ENCODE measurements at places on chromosomes 3 and 15.
A peak's percentile ranks its signal among the peaks of the same experiment; 100 is the strongest.

GRCh38 chr15:60379525-60380274, 18.1 kb downstream of the ANXA2 start:
- DNase-seq: no peak

- no peak for DNase-seq
Measured at GRCh38 chr15:83653639-83654378, at the start of gene ADAMTSL3. TSS of gene ADAMTSL3 (plus strand) at chr15:83654123. CDS start at chr15:83655762, 1,639 bp downstream.

DNA sequence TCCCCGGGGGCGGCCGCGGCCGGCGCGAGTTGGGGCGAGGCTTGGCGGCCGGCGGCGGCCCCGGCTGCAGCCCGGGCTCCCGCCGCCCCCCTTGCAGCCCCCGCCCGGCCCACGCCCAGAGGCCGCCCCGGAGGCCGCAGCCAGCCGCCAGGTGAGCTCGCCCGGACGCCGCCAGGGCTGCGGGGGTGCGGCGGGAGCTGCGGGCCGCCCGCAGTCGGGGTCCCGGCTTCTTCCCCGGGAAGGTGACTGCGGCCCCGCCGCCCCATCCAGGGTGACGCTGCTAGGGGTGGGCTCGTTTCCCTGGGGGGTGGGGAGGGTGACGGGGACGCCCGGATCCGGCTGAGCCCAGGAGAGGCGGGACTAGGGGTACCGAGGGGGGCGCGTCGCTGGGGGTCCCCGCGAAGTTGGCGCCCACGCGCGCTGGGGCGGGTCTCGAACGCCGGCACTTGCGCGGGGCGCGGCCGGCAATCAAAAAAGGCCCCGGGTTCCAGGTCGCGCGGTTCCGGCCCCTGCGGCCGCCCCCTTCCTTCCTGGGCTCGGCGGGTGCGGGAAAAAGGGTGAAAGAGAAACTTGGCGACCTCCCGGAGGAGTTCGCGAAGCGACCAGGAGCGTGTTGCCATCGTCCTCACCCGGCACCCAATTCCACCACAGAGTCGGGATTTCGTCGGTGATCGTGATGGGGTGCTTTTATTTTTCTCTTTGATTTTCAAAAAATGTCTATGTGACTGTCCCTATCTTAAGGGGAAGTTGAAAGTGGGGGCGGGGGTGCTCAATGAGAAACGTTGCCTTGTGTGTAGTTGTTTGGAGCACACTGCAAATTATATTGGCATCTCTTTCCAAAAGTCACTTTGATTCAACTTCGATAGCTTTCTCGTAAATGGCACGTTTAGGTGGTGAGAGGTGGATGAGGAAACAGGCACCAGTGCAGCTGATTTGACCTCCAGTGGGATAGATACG, 619 bp downstream of the ATXN7 start:
- DNase-seq: peak; percentile 12

GRCh38 chr3:5260992-5261501, 73.5 kb downstream of the EDEM1 start:
- DNase-seq: no peak

DNA sequence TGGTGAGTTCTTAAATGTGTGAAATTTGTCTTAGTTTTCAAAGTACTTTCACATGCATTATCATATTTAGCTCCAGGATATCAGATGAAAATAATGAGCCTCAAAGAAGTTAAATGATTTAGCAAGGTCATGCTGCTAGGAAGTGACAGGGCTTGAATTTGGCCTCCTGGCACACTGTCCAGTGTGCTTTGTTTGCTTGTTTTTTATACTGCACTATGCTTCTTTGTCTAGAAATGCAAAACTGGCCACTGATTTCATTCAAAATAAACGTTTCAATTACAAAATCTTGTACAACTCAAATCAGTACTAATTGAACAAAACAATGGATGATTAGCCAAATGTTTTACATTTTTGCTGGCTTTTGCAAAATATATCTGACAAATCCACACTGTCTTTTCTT, 583.3 kb upstream of the CBLB start:
- DNase-seq: no peak

DNA sequence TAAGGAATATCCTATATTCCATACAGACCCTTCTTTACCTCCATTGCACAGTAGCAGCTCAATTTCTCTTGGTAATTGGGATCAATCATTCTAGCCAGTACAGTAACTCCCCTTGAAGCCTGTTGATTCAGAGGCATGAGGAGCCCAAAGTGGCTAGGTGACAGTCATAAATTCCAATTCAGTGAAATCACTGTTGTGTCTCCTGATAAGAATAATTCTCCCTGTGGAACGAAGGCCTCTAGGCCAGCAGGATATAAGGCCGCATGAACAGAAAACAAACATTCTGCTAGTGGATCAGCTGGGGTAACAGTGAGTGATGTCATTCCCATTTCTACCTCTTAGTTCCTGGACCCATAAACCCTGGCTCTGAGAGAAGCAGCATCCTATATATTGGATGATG, 696.3 kb downstream of the NR2F2 start:
- DNase-seq: no peak

DNA sequence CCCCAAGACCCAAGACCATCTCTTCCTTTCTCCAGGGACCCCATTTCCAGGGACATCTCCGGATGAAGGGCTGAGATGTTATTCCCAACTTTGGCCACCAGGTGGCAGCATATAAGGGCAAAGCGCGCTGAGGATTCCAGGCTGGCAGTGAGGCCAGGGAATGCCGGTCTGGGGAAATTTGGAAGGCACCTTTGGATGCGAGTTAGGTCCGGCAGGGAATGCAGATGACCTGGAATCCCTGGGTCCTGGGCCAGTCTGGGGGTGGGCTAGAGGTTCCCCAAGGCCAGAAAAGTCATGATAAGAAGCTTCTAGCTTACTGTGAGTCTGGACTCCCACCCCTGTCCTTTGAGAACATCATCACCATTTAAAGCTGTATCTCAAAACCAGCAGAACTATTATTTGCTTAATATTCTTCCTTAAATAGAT, 1.6 kb upstream of the CHST13 start:
- DNase-seq: peak; percentile 16

GRCh38 chr3:159785273-159785708, 203.3 kb upstream of the IL12A start:
- DNase-seq: no peak

GRCh38 chr15:78840661-78841375, 29.6 kb upstream of the ADAMTS7 start:
- no peak for DNase-seq

Data from stimulated activated CD8-positive, alpha-beta memory T cell treated with anti-CD3 and anti-CD28 coated beads, Interleukin-15, amount 100 ng/mL, for 4 hours (primary cell).